IPS-NIHi11 (cell line): ENCODE measurements at places on chromosomes 11 and 22.
A peak's percentile ranks its signal among the peaks of the same experiment; 100 is the strongest.

- no peak for DNase-seq
Measured at GRCh38 chr22:26671317-26672059, 14.1 kb downstream of the MIAT start.

DNA sequence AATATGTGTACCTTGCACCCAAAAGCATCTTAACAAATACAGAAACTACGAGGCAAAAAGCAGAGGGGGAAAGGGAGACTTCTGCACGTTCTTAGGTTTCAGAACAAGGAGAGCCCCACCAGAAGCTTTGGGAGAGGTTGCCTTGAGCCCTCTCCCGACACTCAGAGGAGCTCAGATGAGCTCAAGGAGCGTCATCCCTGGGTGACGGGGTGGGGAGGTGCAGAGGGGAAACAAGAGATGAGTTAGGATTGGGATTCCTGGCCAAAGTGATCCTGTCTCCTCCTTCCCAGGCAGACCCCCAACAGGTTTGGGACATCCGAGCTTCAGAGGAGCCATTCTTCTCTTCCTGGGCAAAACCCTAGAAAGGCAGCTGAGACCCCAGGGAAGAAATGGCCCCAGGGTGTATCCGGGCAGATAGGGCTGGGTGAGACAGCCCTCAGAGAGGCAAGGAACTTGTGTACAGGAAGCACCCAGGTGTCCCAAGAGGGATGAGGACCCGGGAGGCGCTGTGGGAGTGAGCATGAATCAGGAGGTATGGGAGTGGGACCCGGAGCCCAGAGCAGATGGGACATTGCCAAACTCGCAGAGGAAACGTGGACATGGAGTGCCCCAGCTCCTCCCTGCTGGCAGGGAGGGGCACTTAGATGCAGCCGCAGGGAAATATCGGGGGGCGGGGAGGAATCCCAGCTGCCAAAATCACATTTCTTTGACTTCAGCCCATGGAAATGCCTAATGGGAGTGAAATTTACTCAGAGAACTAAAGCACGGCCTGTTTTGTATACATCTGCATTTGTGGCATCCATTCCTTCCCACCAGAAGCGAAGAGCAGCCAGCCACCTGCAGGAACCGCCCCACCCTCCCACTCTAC is 12.4 kb downstream of the C1QTNF6 start:
- peak; percentile 15 for DNase-seq

DNA sequence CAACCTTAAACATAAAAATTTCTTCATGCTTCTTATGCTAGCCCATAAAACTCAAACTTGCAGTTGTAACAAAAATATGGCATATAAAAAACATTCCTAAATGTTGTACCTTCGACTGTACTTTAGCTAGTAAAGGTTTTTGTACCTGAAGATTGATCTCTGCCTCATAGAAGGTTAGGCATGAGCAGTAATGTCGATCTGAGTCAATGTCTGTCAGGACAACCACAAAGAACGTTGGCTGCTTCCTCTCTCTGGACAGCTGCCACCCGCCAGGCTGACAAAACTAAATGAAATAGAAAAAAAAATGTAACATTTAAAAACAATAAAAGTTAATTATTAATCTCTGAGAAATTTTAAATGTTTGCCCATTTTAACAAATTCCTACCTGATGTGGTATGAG is 251.3 kb downstream of the SBF2 start:
- no peak for DNase-seq

DNA sequence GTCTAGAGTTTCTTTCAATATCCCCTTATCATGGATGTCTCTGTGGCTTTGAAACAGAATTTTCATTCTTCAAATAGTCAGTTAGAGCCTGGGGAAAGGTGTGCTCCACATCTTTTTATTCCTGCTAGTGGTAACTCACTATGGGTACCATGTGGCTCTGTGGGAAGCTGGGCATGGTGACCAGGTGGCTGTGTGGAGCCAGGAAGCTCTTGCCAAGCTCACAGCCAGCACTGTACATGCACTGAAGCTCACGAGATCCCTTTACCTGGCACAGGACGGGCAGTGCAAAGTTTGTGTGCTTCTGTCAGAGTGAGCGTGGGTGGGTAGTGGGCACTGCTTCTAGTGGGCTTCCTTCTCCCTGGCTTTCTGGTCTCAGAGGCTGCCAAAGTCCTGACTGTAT is 6.3 kb upstream of the KDM4F start:
- no peak for DNase-seq

- no peak for DNase-seq
Measured at GRCh38 chr11:104394508-104394907, 230.6 kb upstream of the PDGFD start.

DNA sequence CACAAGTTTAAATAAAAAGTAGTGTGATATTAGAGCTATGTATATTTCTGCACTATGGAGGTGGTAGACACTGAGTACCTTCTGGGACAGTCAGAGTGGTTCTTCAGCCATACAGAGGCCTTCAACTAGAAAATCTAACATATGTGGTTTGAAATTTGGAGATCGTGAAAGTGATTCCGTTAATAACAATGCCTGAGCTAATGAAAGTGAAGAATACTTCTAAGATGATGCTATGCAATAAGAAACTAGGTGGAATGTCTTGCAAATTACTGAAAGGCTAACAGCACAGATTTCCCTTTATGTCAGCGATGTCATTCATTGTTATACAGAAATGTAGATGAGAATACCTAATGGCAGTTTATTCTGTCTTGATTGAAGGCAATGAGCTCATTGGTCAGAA is 1984.7 kb upstream of the RAG2 start:
- DNase-seq, result no peak

DNA sequence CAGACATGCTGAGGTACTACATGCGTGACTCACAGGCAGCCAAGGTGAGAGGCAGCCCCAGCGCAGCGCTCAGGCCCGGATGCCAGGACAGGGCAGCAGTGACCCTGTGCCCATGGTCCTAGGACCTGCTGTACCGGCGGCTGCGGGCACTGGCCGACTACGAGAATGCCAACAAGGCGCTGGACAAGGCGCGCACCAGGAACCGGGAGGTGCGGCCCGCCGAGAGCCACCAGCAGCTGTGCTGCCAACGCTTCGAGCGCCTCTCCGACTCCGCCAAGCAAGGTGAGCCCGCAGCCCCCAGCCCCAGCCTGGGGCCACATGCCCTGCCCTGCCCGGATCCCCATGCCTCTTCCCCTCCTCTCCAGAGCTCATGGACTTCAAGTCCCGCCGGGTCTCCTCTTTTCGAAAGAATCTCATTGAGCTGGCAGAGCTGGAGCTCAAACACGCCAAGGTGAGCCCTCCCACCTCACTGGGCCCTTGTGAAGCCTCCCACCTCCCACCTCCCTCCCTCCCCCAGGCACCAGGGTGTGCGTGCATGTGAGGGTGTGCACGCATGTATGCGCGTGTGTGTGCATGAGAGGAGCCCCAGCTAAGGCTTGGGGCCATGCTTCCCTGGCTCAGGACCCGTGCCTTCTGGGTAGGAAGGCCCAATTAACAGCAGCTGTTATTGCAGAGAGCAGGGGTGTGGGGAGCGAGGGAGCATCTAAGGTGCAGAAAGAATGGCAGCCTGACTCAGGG is 5.3 kb downstream of the CFL1 start:
- DNase-seq, result no peak

- peak; percentile 79 for DNase-seq
Measured at GRCh38 chr22:20531404-20532201, 24.2 kb downstream of the MED15 start.

DNA sequence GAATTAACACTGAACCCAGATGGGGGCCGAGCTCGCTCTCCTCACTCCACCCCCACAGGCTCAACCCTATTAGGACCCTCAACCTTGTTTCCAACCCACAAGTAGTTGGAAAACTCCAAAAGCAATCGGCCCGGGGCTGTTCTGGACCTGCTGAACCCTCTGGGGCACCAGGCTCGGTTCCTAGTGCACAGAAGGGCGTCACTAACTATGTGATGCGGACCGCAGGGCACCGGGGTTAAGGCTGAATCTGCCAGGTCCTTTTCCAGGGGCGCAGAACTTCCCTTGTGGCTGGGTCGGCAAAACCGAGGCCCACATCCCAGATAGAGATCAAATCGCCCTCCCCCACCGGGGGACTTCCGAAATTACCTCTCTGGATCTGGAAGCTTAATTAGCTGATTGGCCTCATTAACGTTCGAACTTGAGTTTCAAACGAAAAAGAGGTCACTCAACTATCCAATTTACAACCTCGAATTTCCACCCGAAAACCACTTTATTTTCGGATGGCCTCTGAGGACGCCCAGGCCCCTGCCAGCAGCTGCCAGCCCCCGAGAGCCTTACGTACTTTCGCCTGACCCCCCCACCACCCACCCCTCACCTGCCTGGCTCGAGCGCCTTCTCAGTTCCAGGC is 1.7 kb downstream of the SHANK2 start:
- DNase-seq, result no peak

- no peak for DNase-seq
Measured at GRCh38 chr11:2998073-2998850, 6.1 kb upstream of the NAP1L4 start.
